Cardiac septum (tissue), 1 donor: ENCODE measurements at places on chromosomes 2 and 18. TPM values are rescaled to one million over a fixed set of nuclear protein-coding genes. Genes with fewer than 3 reads are reported as not detected.

Gene CCL20
- not detected for total RNA-seq

Gene HAAO
- total RNA-seq, result 2.5 TPM

Gene TMEM198
- 1.8 TPM for total RNA-seq

Gene GALNT13
- 0.13 TPM for total RNA-seq
